ENCODE measurements at places on chromosomes 2 and 18.

GRCh38 chr2:25479761-25480160 lies 138.0 kb upstream of the DNMT3A start:
- DNase-seq, result no peak

- DNase-seq, result no peak
Observed at GRCh38 chr2:88632569-88632968, 5.3 kb upstream of the EIF2AK3 start.

DNA sequence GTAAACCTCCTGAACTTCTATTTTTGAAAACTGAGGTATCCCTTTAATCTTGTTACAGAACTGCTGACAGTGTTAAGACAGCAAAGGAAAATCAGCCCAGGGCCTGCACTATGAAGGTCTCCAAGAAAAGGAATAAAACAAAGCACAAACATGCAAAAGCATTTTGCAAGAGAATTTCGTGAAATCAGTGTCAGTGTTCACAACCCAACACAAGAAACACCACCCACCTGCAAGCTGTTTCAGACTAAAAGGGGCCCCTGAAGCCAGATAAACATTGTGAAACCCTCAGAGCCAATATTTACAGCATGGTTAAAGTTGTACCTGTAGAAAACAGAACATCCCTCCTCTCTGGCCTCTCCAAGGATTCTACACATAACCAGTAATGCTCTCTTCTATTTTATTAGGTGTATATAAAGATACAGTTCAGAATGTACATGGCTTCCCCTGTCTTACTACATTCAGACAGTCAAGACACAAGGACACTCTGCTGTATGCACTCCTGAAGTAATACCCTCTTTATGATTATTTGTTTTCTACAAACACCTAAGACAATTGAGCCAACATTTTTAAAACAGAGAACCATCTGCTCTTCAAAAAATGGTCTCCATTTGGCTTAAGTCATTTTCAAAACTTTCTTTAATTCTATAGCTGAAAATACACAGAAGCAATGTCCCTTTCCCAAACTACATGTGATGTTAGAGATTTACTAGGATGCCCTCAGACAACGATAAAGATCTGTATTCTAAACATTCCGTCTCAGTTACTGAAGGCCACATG lies 149.5 kb upstream of the ZFP36L2 start:
- DNase-seq, result no peak

DNA sequence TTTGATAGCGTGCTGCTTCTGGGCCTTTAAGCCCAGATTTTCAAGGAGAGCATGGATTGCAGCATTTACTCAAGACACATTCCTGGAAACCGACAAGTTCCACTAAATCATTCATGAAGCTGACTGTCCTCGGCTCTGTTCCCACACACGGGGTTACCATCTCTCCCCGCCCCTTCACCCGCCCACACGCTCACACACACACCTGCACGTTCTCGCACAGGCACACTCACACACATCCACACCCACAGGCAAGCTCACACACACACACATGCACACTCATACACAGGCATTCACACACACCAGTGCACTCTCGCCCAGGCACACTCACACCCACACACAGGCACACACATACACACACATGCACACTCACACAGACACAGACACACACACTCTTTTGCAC lies 150.0 kb upstream of the AGAP1 start:
- peak; percentile 68 for DNase-seq

Data from fibroblast of gingiva (primary cell).